Central memory CD4-positive, alpha-beta T cell (primary cell): ENCODE measurements at places on chromosomes 1 and 21.

GRCh38 chr1:239644604-239645003 lies 258.2 kb downstream of the CHRM3 start:
- DNase-seq, result no peak

DNA sequence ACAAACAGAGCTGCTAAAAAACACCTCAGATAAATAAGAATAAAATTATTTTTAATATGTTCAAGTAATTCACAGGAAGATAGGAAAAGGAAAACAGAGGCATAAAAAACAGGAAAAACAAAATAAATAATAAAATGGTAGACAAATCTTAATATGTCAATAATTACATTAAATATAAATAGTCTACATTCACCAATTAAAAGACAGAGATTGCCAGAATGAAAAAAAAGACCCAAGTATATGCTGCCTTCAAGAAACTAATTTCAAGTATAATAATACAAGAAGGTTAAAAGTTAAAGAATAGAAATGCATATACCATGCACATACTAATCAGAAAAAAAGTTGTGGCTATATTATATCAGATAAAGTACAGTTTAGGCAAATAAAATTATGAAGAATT lies 1.9 kb downstream of the CYP2J2 start:
- DNase-seq, result no peak

DNA sequence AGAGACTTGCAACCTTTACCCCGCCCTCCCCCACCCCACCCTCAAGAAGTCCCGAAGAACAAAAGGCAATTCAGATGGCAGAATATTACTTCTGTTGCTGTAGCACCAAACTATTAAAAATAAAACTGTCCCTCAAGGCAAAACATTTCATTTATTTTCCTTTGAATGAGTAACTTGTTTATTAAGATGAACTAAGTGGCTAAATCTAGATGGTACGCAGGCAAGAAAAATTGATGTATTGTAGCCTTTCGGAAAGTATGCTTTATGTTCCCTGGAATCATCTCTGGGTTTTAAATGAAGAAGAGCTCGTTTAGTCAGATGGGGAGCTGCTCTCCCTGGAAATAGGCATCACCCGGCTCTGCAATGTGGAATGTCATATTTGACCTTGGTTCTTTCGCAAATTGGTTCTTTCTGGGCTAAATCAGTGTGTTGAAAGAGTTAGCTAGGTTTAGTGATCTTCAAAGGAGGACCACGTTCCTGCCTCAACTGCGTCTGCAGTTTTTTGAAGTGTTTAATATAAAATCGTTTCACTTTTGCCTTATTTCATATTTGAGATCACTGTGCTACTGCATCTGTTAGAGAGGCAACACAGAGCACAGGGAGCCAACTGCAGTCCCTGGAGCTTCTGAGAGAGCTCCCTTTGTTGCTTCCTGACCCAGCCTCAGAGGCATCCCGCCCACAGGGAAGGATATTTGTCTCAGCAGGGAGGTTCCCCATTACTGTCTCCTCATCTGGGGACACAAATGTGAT lies 61.8 kb downstream of the KIF26B start:
- no peak for DNase-seq

DNA sequence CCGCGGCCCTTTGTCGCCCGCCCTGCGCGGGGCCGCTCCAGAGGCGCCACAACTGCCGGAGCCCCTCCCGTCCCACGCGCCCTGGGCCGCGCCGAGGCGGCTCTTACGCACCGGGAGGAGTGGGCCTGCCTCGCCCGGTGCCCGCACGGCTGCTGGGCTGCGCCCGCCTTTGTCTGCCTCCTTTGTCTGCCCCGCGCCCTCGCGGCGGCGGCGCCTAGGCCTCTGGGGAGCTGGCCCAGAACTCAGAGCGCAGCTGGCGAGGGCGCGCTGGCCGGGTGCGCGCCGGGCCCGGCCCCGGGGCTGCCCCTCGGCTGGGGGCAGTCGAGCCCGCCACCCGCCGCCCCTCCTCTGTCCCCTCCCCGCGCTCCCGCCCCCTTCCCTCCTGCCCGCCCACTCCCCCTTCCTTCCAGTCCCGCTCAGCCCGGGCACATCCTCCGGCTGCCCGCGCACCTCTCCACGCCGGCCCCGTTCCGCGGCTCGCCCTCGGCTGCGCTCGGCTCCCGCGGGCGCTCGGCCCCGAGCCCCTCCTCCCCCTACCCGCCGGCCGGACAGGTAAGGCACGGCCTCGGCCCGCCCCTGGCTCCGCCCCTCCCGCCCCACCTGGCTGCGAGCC lies at the start of gene DRAXIN:
DRAXIN (plus strand) TSS at position 409 of the 613 bp plus-strand sequence. CDS start 14,549 bp downstream, outside the sequence.
- DNase-seq, result no peak

- DNase-seq, result no peak
Measured at GRCh38 chr1:69994241-69994640, 211.1 kb downstream of the LRRC40 start.

DNA sequence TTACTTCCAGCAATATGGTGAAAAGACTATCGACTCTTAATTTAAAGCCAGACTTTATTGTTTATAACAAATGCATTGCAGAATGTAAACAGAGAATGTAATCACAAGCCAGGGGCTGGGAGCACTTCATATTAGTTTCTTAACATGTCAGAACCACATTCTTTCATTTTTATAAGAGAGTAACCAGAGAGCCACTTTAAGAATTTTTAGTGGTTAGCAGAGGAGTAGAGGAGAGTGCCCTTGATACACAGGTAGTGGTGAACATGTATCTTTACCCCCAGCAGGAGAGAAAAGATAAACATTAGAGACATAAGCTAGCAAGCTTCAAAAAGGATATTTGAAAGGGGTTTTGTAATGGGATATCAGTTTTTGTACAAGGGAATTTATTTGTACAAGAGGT lies 11.1 kb downstream of the AMY2B start:
- no peak for DNase-seq

DNA sequence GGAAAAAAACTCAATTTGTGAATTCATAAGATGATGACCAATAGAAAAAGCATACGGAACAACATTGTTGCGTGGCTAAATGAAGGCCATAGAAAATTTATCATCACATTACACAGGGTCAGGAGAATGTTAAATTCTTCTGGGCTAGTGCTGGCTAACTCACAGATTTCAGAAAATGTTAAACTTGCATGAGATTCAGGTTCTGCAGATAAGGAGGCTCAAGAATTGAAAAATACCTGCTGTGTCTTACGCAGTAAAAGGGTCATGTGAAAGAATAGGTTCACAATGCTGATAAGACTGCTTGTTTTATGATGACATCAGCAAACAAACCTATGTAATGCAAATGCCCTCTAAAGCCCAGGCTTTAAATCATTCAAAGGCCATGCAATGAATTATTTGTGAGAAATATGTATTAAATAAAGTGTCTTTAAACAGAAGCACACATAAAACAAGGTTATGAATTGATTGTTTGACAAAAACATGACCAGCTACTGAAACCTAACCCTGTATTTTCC lies 378.8 kb downstream of the USP25 start:
- no peak for DNase-seq

GRCh38 chr1:18575620-18576019 lies 55.0 kb upstream of the PAX7 start:
- no peak for DNase-seq

- no peak for DNase-seq
Measured at GRCh38 chr1:31791131-31791858, 24.5 kb downstream of the SPOCD1 start.

GRCh38 chr1:83769072-83769471 lies 229.9 kb downstream of the TTLL7 start:
- no peak for DNase-seq

GRCh38 chr1:147626739-147627138 lies 43.6 kb downstream of the ACP6 start:
- no peak for DNase-seq

DNA sequence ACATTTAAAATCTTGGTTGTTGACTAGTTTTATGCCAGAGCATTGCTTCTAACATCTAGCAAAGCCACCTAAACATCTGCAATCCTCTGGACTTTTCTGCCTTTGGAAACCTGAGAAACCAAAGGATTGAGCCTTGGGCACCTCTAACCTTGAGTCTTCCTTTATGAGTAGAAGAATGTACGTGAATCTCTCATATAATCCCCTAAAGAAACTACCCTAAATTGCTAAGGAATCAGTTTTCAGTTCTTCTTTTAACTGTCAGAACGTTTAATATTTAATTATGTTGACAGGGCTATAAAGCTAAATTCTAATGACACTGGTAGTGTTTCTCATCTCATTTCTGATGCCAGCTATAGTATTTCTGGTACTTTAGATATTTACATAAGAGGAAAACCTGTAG lies 997.3 kb downstream of the AMY1C start:
- no peak for DNase-seq

GRCh38 chr1:202547215-202547614 lies 163.0 kb downstream of the SYT2 start:
- DNase-seq, result no peak

- no peak for DNase-seq
Measured at GRCh38 chr1:239164451-239165180, 221.8 kb upstream of the CHRM3 start.

GRCh38 chr1:159318784-159319551 lies 16.8 kb downstream of the FCER1A start:
- no peak for DNase-seq

GRCh38 chr21:32308696-32309095 lies 10.0 kb downstream of the MRAP start:
- DNase-seq, result no peak

DNA sequence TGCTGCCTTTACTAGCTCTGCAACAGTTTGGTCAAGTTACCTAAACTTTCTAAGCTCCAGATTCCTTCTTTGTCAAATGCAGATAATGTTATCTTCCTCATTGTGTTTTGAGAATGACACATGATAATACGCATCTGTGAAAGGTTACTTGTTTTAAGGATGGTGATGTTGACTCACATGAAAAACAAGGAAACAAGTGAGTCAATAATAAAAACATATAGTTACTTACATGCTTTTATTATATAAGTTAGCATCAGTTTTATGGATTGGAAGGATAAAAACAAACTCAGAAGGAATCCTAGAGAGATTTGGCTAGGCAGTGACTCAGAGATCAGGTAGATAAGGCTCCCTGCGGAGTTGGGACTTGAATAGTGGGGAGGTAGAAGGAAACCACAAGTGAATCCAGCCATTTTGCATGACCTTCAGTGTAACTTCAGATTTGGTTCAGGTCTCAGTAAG lies 144.6 kb downstream of the LMO4 start:
- no peak for DNase-seq

- DNase-seq, result no peak
Measured at GRCh38 chr1:113855630-113856400, 15.7 kb downstream of the PTPN22 start.

DNA sequence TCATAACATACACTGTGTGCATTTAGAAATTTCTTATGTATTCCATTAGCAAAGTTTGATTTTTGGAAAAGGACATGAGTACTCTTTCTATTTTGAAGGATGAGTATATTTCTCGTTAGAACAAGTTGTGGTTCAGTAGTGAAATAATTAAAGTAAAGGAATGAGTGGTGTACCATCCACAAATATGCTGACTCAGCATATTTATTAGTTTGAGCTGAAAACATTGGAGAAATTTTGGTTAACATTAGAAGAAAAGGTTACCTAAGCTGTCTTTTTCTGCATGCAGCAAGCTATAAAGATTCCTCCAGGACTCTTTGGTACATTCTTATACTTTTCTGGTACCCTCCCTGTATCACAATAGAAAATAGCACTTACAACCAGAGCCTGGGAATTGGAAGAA lies 5.7 kb upstream of the OR2L5 start:
- no peak for DNase-seq

- no peak for DNase-seq
Measured at GRCh38 chr1:179953974-179954492, 577 bp upstream of the CEP350 start.

GRCh38 chr1:167294528-167294927 lies 73.8 kb downstream of the POU2F1 start:
- DNase-seq, result no peak

DNA sequence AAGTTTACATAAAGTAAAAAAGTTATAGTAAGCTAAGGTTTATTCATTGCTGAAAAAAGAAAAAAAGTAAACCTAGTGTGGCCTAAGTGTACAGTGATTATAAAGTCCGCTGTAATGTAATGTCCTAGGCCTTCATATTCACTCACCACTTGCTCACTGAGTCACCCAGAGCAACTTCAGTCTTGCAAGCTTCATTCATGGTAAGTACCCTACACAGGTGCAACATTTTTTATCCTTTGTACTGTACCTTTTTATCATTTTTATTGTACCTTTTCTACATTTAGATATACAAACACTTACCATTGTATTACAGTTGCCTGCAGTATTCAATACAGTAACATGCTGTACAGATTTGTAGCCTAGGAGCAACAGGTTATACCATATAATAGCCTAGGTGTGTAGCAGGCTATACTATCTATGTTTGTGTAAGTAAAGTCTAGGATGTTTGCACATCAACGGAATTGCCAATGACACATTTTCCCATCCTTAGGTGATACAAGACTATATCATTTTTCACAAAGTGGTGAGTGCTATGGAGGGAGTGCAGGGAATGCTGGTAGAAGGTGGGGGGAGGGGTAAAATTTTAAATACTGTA lies 58.0 kb upstream of the DMRTA2 start:
- no peak for DNase-seq

GRCh38 chr1:207361889-207362288 lies 40.4 kb downstream of the CD55 start:
- no peak for DNase-seq

DNA sequence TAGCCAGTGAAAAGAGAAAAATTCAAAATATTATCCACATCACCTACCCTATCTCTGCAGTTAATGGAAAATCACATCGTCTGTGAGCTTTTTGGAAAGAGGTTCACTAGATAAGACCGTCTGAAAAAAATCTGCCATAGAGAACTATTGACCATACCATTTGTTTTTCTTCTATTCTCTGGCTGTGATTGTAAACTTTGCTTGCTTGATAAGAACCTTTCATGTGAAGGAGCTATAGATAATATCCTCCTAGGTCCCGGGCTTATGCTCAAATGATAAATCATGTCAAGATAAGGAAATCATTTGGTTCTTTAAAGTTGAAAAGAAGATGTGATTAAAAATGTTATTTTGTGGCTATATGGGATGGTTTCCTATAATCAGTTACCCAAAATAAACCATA lies 369.9 kb downstream of the SIPA1L2 start:
- no peak for DNase-seq

GRCh38 chr1:243827206-243827605 lies 22.8 kb downstream of the AKT3 start:
- DNase-seq, result no peak

DNA sequence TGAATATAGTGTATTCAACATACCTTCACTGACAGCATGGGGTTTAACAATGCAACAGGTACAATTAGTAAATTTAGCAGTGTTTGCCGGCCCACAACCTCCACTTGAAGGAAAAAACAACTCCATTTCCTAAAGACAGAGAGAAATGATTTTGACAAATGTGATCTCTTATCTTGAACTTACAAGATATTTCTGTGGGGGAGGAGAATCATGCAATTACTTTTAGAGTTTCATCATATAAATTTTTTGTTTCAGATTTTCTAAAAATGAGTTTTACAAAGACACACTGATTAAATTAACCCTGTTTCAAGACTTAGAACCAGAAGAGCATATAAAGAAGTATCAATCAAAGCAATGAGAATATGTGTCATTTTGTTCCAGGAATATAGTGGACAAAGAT lies 80.3 kb downstream of the NME7 start:
- no peak for DNase-seq
